ENCODE measurements at places on chromosomes 7 and 10.
A peak's percentile ranks its signal among the peaks of the same experiment; 100 is the strongest.

GRCh38 chr10:86533328-86533727 lies 11.7 kb upstream of the WAPL start:
- DNase-seq: no peak

DNA sequence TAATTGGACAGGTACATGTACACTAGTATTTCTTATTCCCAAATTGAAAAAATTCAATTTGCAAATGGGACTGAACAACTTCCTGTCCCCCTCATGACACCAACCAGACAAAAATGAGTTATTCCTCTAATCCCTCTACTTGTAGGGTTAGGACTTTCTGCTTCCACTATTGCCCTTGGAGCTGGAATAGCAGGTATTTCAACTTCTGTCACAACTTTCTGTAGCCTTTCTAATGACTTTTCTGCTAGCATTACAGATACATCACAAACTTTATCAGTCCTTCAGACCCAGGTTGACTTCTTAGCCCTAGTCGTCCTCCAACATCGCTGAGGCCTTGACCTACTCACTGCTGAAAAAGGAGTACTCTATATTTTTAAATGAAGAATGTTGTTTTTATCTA lies 6.4 kb downstream of the CYP3A7 start:
- DNase-seq: no peak

DNA sequence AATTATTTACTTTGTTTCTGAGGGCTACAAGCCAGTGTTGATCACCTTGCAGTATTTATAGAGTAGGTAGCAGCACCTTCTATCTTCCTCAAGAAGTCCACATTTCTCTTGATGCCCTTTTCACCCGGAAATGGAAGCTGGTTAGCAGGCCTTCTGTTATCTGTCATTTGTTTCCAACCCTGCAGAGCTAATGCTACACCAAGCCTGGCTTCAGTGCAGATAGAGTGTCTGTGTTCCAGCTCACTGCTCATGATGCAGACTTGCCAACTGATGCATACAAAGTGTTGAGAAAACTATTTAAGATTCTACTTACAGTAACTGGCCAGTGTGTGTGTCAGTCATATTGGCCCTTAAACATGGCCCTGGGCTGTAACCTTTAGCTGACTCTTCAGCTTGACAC lies 301.0 kb downstream of the LHFPL3 start:
- no peak for DNase-seq

DNA sequence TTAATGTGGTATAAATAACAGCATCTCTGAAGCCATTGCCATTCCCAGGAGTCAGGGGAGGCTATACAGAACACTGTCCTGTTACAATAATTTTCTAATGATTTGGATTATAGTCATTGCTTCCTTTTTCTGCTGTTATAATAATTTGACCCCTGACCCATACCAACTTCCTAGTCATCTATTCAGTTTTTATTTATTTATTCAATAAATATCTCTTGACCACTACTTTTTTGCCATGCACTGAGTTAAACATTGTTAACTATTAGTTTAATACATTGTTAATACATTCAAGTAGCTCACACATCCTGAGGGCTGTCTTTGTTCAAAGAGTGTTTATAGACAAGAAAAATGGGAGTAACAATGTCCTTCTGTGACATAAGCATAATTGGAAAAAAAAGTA lies 235.5 kb upstream of the MEOX2 start:
- no peak for DNase-seq

GRCh38 chr10:104744052-104744451 lies 103.0 kb downstream of the SORCS3 start:
- no peak for DNase-seq

GRCh38 chr7:45718464-45719330 lies 144.5 kb downstream of the ADCY1 start:
- peak; percentile 15 for DNase-seq

- no peak for DNase-seq
Measured at GRCh38 chr7:103719070-103719469, 270.4 kb downstream of the RELN start.

DNA sequence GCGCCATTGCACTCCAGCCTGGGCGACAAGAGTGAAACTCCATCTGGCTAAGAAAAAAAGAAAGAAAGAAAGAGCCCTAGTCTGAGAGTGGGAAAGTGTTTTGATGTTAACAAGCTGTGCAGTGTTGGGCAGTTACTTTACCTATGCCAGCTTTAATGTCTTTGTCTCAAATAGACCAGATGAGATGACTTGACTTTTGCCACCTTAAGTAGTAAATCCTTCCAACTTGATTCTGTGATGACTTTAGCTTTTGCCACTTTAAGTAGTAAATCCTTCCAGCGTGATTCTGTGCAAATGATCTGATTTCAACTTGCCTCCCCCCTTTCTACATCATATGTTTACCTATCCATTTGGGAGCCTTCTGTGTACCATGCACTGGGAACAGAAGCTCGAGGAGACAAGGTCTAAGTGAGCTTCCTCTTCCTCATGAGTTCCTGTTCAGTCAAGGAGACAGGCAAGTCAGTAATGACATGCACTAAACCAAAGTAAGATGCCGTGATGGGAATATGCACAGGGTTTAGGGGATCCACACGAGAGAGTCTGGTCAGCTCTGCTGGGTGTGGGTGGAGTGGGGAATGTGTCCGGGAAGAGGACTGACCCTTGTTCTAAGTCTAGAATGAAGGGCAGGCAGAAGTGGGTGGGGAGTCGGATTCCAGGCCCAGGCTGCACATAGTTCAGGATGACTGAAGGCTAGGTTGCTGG lies 17.2 kb downstream of the INPP5F start:
- DNase-seq: no peak

DNA sequence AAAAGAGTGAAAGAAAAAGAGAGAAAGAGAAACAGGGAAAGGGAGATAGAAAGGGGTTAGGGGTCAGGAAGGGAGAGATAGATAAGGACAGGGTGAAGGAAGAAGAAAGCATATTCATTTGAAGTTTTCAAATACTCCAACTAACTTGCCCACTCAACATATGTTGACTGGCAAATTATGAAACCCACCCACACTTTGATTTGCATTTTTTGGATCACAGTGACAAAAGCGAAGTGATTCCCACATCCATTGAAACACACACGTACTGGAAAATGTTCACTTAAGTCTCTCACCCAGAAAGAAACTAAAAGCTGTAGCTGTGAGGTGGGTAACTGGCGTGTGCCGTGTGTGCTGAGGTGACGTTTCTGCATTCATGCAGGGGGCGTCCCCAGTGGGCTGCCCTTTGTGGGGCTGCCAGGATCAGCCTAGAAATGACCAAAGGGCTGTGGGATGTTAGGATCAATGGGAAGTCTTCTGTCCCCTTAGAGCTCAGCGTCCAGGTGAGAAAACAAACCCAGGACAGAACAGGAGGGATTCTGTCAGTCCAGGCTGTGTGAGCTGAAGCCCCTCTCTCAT lies 134.9 kb upstream of the ADARB2 start:
- DNase-seq: no peak

GRCh38 chr10:101226491-101227428 lies 2.5 kb downstream of the LBX1 start:
- DNase-seq: no peak

DNA sequence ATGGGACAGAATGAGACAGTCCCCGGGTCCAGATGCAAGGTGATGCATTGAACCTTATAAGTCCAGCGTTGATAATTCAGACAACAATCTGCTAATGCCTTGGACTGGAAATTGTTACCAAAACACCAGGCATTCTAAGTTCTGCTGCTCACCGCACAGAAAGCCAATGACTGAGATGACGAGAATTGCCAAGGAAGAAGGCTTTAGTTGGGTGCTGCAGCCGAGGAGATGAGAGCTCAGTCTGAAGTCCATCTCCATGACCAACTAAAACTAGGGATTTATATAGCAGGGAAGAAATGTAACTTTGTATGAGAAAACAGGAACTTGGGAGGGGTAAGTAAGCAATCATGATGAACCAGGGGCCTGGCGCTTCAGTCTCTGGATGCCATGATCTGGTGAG lies 68.7 kb downstream of the PRKCQ start:
- DNase-seq: no peak

DNA sequence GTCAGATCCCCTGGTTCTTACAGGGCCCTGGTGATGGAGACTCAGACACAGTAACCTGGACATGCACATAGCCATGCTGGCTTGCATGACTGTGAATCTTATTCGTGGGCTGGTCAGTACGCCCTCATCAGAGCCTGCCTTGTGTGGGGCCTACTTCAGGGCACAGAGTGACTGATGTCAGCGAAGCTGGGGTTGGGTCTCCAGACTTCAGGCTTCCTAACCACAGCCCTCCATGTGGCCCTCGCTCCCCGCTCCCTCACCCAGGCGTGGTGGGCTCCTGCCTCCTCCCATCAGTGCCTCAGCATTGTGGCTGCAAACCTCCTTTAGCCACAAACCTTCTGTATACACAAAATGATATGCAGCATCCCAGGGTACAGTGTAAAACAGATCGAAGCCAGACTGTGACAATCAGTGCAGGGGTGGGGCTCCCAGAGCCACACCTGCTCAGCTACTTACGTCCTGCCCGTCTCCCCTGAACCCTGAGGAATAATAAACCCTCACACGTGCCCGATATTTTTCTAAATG lies 7.1 kb upstream of the C10orf105 start:
- no peak for DNase-seq

GRCh38 chr10:15624401-15625196 lies 95.1 kb downstream of the ITGA8 start:
- DNase-seq: no peak

GRCh38 chr10:77045085-77045484 lies 592.5 kb downstream of the KCNMA1 start:
- no peak for DNase-seq

- no peak for DNase-seq
Measured at GRCh38 chr10:36183056-36183455, 541.0 kb upstream of the FZD8 start.

GRCh38 chr10:79487296-79488194 lies 24.8 kb upstream of the EIF5AL1 start:
- peak; percentile 51 for DNase-seq

DNA sequence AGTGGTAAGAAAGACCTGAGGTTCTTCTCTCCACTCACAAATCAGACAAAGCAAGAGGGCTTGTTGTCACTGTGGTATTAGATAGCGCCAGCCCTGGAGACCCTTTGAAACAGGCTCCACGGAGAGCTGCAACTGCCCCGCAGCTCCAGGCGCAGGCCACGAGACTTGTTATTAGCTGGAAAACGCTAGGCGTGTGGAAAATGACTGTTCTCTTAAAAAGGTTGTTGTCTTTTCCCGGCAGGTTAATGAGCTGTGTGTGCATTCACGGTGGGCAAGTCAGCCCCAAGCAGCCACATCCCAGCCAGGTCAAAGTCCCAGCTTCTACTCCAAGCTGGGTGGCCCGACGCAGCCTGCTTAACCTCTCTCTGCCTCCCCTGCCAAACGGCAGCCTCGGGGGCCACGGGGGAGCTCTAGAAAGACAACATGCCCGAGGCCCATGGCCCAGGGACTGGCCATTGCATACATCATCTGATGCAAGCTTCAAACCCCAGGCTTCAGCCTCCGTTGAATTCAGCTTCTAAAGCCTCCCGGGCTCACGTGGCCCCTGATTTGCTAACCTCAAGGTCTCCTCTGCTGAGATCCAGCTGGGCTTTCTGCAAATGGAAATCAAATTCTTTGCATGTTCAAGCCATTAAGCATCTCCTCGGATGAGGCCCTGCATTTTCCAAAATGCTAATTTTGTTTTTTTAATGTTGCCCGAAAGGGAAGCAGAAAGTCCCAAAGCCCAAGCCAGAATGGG lies 61.3 kb upstream of the DNAAF5 start:
- no peak for DNase-seq

GRCh38 chr10:119355930-119356329 lies 148.6 kb downstream of the GRK5 start:
- no peak for DNase-seq

DNA sequence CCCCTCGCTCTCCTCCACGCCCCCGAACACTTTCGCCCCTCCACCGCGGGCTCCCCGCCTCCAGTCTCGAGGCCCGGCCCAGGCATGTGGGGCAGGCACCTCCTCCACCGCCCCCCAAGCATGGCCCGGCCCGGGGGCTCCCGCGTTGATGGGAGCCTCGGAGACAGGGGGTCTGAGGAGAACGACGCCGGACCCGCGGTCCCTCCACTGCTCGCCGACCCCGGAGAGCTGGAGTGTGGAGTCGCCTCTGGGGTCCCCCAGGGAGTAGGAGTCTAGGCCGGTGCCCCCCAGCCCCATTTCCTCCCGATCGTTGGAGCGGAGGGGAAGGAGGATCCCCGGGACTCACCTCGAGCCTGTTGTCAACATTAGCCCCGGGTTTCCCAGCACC lies 206 bp downstream of the UPF2 start:
- no peak for DNase-seq

DNA sequence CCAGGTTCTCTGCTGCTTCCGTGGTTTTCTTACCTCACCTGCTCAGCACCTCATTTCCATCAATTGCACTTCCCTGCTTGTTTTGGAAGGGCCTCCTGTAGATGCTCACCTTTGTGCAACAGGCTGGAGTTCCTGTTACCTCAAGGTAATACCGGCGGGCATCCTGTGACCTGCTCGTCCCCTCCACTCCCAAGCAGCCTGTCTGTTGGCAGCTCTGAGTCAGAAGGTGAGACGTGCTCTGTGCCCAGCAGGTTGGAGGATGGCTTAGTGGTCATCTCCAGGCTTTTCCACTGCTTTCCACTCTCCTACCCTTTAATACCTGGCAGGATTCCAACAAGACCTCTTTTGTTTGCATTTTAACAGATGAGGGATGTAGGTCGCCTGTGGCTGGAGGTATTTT lies 86.0 kb downstream of the CAMK1D start:
- DNase-seq: no peak

DNA sequence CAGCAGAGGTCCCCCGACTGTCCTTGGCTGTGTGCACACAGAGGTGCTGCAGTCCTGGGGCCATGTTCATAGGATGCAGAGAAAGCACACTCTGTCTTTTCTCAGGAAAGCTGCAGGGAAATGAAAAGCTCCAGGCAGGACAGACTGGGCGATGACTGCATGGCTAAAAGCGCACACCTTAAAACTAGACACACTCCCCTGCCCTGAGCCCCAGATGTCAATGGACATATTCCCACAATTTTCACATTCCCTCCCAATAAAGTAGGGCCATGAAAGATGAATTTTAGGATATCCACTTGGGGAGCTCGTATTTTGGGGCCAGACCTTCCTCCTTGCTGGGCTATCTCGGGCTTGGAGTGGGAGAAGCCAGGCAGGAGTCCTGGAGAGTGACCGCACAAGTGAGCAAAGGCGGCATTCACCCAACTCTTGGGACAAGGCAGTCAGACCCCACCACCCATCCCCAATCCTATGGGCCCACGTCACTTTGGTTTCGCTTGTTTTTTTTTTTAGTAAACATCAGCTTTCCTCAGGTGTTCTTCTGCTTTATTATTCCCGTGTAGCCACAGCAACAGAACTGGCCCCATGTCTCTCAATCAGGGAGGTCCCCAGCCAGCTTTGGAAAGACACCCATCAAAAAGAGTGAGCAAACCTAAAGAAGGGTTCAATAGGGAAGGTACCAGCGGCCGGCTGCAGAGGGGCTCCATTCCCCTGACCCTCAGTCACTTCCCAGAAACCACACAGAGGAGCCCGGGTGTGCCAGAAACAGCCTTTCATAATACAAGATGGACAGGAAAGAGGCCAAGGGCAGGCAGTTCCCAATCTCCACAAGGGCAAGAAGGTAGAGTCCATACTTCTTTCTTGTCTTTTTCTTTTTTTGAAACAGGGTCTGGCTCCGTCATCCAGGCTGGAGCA lies 12.7 kb downstream of the GPRIN2 start:
- no peak for DNase-seq

All from HFFc6 (cell line).